IPS DF 6.9 (cell line): ENCODE measurements at places on chromosomes 1 and 21.

DNA sequence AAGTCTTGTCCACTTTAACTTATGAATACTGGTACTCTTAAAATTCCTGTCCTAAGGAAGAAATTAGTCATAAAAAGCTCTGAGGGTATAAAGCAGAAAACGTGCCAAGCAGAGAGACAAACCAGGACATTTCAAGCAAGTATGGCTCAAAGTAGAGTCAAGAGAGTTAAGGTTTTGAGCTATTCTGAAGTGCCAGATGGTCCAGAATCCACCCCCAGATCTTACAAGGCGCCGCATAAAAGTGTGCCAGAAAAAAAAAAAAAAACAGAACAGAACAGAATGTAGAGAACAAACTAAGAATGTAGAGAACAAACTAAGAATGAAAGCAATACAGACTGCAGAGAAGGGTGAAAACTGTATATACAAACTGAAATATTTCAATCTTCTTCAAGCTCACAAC, 12.5 kb downstream of the EPS15 start:
- no peaks in the 10 kb centered on the region for H3K36me3 ChIP-seq
- H3K27ac ChIP-seq: no peak overlapping the region
- H3K4me3 ChIP-seq: no peak overlapping the region

DNA sequence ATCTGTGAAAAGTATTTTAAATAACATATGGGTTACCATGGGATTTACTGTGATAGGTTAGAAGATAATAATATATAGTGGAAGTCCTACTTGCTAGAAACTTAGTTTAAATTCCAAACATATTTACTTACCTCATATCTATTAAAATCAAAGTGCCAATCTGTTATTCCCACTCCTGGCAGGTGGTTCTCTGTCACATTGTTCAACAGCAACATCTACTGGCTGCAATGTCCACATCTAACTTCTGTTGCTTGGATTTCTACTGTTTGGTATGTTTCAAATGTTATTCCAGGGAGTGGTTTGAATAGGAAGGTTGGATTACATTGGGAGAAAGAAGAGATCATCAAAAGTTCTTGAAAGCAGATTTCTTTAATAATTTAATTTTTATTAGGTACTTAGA, 122.5 kb upstream of the NCAM2 start:
- no peak overlapping the region for H3K27ac ChIP-seq
- no peaks in the 10 kb centered on the region for H3K27me3 ChIP-seq
- H3K4me3 ChIP-seq: no peak overlapping the region
- DNase-seq: no peak

DNA sequence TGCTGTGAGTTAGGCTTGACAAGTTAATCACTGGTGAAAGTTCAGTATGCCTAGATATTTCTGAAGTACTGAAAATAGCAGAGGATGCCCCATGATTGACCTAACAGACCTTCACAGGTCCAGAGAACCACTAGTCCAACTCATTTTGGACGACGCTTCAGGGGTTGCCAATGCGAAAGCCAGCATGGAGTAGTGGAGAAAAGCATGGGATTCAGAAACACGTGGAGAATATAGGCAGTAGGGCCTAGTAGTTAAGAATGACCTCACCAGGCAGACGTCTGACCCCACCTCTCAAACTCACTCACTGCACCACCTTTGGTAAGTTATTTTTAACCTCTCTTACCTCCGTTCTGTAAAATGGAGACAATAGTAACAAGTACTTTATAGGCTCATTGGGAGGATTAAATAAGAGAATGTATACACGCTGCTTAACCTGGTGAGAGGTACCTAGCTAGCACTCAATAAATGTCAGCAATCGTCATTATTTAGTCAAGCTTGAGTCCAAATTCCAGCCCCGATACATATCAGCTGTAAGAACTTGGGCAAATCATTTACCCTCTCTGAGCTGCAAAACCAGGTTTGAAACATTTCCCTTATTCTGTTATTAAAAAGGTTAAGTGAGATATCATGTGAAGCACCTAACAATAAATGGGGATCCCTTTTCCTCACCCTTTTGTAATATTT, 13.2 kb downstream of the PLPP3 start:
- no peaks in the 10 kb centered on the region for H3K27me3 ChIP-seq
- DNase-seq: no peak
- no peak overlapping the region for H3K4me3 ChIP-seq
- H3K36me3 ChIP-seq: no peaks in the 10 kb centered on the region
- peaks cover 13% of the 10 kb centered on the region; the same call in 1 of the 2 replicates for H3K4me1 ChIP-seq
- no peak overlapping the region for H3K27ac ChIP-seq

- H3K27ac ChIP-seq: no peak overlapping the region
- no peak overlapping the region for H3K4me3 ChIP-seq
- H3K36me3 ChIP-seq: no peaks in the 10 kb centered on the region
- H3K27me3 ChIP-seq: no peaks in the 10 kb centered on the region
- H3K4me1 ChIP-seq: peaks cover 1% of the 10 kb centered on the region; the same call in 1 of the 2 replicates
- DNase-seq: no peak
These were observed 42.9 kb downstream of the NFIA start for GRCh38 chr1:61125263-61125662.

DNA sequence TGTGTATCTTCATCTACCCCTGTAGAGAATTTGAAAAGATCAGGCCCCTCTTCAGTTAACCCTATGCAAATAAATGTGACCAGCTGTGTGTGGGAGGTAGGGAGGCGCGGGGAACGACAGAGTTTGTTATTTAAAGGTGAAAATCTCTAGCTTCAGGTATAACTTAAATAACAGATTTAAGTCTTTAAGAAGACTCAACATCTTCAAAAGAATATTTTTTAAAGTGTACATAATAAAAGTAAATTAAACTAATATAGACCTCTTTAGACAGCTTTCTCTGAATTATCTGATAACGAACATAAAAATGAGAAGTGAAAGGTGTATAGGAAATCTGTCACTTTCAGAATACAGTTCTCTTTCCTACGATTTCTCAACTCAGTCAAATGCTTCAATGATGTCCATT, 16.0 kb downstream of the ANGPTL3 start:
- no peak for DNase-seq
- H3K4me1 ChIP-seq: no peaks in the 10 kb centered on the region
- H3K4me3 ChIP-seq: no peak overlapping the region
- H3K27me3 ChIP-seq: no peaks in the 10 kb centered on the region

- DNase-seq: no peak
- H3K4me3 ChIP-seq: no peak overlapping the region
- no peak overlapping the region for H3K27ac ChIP-seq
- no peaks in the 10 kb centered on the region for H3K36me3 ChIP-seq
These were observed 63.7 kb downstream of the HLCS start for GRCh38 chr21:36902793-36903192.
